ENCODE measurements at places on chromosomes 11 and 22. TPM values are rescaled to one million over a fixed set of nuclear protein-coding genes. Genes with fewer than 3 reads are reported as not detected.

The VWCE gene
- 0.76 TPM for total RNA-seq

The MADD gene
- 50.8 TPM for total RNA-seq

The GRM5 gene
- not detected for total RNA-seq

The TIGD3 gene
- total RNA-seq = 0.20 TPM

The OR5B21 gene
- not detected for total RNA-seq

The CBLIF gene
- not detected for total RNA-seq

The LRRC10B gene
- total RNA-seq = 0.75 TPM

The RFPL1 gene
- not detected for total RNA-seq

The RAB36 gene
- total RNA-seq = 1.2 TPM

The CCDC134 gene
- 8.8 TPM for total RNA-seq

The PNPLA5 gene
- not detected for total RNA-seq

The POTEH gene
- not detected for total RNA-seq

The SYCE3 gene
- 0.67 TPM for total RNA-seq

The ARRB1 gene
- total RNA-seq = 80.5 TPM

The TSGA10IP gene
- total RNA-seq = not detected

The ANO1 gene
- total RNA-seq = 25.6 TPM

The BTBD18 gene
- not detected for total RNA-seq

The OR52A1 gene
- total RNA-seq = not detected

The TEAD1 gene
- 51.3 TPM for total RNA-seq

The TRIM49 gene
- not detected for total RNA-seq

The TEX54 gene
- total RNA-seq = not detected

The MYEOV gene
- 8.0 TPM for total RNA-seq

The CD3D gene
- 4.3 TPM for total RNA-seq

The NCAM1 gene
- total RNA-seq = 3.1 TPM

The P2RY6 gene
- 1.8 TPM for total RNA-seq

The MLC1 gene
- not detected for total RNA-seq

The RFPL2 gene
- not detected for total RNA-seq

The PPFIBP2 gene
- total RNA-seq = 63.5 TPM

The CCDC73 gene
- not detected for total RNA-seq

The BID gene
- 33.2 TPM for total RNA-seq

The NXPE4 gene
- total RNA-seq = 142 TPM

The CDC42EP2 gene
- 10.3 TPM for total RNA-seq

The GLB1L2 gene
- total RNA-seq = 22.6 TPM

The BIK gene
- 22.6 TPM for total RNA-seq

The LRRC74B gene
- total RNA-seq = 0.18 TPM

The RFPL3 gene
- total RNA-seq = not detected

The PAMR1 gene
- 8.0 TPM for total RNA-seq

The MPZL3 gene
- 12.8 TPM for total RNA-seq

The CD248 gene
- total RNA-seq = 4.5 TPM

The WDR74 gene
- 31.3 TPM for total RNA-seq

The TBC1D22A gene
- 40.7 TPM for total RNA-seq

The CCDC116 gene
- total RNA-seq = 0.53 TPM

The ANGPTL5 gene
- 0.28 TPM for total RNA-seq

The MMP1 gene
- total RNA-seq = 0.75 TPM

The MIOX gene
- not detected for total RNA-seq

The RIMBP3C gene
- total RNA-seq = 0.28 TPM

The RTN4RL2 gene
- 0.98 TPM for total RNA-seq

The TRMT2A gene
- 36.4 TPM for total RNA-seq

The C11orf91 gene
- not detected for total RNA-seq

The MRGPRF gene
- 25.2 TPM for total RNA-seq

The FERMT3 gene
- total RNA-seq = 16.1 TPM

The HBB gene
- total RNA-seq = 9.3 TPM

The GDPD4 gene
- total RNA-seq = not detected

The CYTH4 gene
- 10.4 TPM for total RNA-seq

The SCARF2 gene
- 3.2 TPM for total RNA-seq

The TPST2 gene
- 15.5 TPM for total RNA-seq

All from left colon (tissue), 2 donors.